ENCODE measurements at places on chromosomes 3 and 15.

GRCh38 chr3:78911394-78911793 is 856.4 kb downstream of the ROBO1 start:
- no peak for DNase-seq

- no peak for DNase-seq
These were observed 27.0 kb downstream of the PDE8A start for GRCh38 chr15:85008474-85009260.

- DNase-seq, result no peak
These were observed 86.1 kb upstream of the CGNL1 start for GRCh38 chr15:57290187-57290586.

DNA sequence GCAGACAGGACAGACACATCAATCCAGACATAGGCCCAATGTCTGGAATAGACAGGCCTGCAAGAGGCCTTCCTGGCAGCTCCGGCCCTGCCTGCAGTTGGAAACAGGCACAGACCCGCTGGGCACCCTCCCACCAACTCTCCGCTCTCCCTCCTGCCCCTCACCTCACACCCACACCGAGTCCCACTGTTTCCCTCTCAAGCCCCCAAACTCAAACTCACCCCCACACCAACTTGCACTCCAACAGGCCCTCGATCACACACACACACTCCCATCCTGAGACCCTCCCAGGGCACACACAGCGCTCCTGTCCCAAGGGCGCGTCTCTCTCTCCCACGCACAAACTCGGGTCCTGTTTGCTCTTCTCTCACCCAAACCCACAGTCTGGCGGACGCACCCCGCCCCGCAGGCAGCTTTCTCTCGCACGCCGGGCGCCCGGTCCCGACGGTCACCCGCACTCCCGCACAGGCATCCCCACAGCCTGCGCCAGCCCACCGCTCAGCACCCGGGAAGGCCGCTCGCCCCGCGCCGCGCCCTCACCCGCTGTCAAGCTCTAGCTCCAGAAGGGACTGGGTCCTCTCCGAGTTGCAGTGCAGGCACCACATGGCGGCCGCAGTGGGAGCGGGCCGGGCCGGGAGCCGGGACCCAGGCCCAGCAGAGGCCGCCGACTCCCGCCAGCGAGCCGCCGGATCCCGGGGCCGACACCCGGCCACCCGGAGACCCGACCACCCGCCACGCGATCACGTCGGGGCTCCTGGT is 106.2 kb downstream of the IQSEC1 start:
- no peak for DNase-seq

- no peak for DNase-seq
These were observed 152.9 kb downstream of the IGF1R start for GRCh38 chr15:98801234-98801561.

Measured in CD4-positive, alpha-beta T cell treated with Interleukin-15 for 1 hour (primary cell).